ENCODE measurements at places on chromosomes 4 and X.

DNA sequence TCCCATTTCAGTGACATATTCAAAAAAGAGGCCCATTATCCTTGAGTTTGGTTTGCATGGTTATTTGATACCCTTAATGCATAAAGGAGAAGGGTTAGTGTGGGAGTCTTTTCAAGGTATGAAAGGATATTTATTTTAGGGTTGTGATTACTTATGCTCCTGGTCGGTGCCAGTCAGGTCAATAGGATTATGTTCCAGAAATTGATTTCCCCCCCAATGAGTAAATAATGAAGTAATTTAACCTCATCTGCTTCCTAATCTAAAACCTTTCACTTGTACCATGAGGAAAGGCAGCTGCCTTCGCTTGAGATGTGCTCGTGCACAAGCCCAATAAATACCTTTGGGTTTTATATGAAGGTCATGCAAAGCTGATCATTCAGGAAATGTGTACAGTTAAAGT lies 55.0 kb upstream of the NR0B1 start:
- no peak for DNase-seq

DNA sequence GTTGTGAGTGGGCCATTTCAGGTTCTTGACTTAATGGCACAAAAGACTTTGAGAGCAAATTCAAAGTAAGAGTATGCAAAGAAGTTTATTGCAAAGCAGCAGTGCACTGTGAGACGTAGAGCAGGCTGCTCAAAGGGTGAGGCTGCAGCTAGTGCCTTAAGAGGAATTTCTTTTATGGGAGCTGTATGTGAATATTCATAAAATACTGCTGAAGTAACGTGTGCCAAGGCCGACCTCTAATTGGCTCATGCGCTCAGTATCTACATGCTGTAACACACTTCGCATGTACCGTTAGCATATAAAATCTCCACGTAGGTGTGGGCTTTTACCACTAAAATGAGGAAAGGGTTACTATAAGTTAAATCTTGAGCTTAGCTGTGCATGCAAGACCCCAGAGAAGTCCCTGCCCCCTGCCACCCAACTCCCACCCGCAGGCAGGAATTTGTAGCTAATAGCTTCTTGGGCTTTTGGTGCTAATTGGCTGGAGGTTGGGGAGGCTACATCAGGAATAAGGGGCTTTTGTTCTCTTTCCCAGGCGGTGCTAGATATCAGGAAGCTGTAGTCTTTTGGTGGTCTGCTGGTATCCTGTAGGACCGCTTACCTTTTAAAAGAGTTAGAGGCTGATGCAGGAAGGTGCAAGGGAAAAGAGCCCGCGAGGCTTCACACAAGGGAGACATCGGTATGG lies 47.6 kb downstream of the FSTL5 start:
- DNase-seq = no peak

GRCh38 chr4:70687392-70687791 lies 940 bp upstream of the UTP3 start:
- DNase-seq = peak; percentile 2

- no peak for DNase-seq
These were observed 36.9 kb downstream of the ANXA10 start for GRCh38 chr4:168129046-168129772.

DNA sequence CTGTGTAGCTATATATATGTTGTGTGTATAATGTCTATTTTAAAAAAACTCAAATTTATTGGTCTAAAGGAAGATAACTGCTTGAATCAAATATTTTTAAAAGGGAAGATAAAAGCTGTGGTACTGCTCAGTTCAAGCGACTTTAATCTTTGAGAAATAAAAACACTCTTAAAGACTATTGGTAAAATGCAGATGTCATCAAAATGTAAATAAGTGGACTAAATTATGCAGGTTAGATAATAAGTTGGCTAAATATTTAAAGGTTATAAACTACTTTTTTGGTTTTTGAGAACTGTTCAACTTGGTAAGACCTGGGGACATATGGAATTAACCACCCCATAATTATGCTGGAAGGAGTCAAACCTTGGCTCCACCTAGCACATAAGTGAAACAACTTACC lies 144.7 kb upstream of the ITM2A start:
- no peak for DNase-seq

DNA sequence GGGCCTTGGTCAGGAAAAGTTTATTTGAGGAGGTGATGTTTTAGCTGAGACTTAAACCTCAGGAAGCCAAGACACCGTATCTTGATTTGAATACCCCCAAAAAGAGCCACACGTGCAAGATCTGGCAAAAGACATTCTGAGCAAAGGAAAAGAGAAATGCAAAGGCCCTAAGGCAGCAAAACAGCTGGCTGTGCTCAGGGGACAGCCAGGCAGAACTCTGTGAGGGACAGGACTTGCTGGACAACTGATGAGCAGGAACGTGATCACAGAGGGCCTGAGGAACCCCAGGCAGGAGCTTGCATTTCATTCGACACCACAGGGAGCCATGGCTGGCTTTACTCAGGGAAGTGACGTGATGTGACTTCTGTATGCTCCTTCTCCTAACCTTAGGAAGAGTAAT lies 56.0 kb downstream of the OCRL start:
- no peak for DNase-seq

DNA sequence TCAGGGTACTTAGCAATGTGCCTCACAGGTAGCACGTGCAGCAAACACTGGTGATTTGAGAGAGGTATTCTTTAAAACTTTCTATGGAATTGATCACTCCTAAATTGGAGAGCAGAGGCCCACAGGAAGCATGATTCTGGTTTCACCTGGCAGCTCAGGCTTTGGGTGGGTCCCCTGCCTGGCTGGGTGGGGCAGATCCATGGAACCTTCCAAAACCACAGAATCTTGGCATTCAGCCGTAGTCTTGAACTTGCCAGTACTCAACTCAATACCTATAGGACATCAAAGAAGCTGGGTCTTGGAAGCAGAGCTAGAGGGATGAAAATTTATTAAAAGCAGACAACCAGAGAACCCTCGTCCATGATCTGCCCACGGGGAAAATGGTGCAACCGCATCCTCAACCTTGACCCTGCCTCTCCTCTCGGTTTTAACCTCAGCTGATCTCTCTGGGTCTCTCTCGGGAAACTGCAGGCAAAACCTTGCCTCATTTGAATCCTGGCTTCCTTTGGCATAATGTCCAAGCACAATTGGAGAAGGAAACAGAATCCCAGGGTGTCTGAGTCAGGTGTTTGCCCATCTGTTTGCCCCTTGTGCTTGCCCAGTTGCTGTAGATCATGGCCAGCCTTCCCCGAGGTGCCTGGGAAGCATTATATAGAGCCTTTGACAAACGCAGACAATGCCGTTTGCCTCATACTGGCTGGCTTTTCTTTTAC lies 22.9 kb downstream of the OTOP1 start:
- DNase-seq = no peak

DNA sequence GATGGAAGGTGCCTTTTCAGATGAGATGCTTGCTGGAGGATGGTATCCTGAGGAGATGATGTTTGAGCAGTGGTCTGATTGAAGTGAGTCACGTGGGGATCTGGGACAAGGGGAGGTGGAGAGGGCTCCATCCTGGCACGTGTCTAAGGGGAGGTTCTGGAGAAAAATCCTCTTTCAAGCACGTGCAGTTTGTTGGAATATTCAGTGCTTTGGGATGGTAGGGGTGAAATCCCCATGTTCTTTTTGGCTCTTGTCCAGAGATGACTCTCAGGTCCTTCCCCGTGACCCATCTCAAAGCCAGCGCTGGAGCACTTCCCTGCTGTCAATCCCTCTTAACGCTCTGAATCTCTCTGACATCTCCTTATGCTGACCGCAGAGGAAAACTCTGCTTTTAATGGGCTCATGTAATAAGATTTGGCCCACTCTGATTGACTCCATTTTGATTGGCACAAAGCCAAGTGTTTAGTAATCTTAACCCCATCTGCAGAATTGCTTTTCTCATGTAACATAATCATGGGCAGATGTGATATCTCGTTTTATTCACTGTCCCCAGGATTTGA lies 10.8 kb upstream of the KLKB1 start:
- DNase-seq = no peak

All from activated CD4-positive, alpha-beta T cell treated with anti-CD3 and anti-CD28 coated beads for 24 hours (primary cell).